ENCODE measurements at places on chromosomes 12 and 14. TPM values are rescaled to one million over a fixed set of nuclear protein-coding genes. Genes with fewer than 3 reads are reported as not detected.

FOXM1 gene
- polyA plus RNA-seq = 0.30 TPM

RNASE11 gene
- polyA plus RNA-seq = not detected

LRTM2 gene
- not detected for polyA plus RNA-seq

DDX55 gene
- polyA plus RNA-seq = 15.8 TPM

COX8C gene
- polyA plus RNA-seq = not detected

GPR84 gene
- polyA plus RNA-seq = 0.24 TPM

SPRYD4 gene
- polyA plus RNA-seq = 2.5 TPM

SOAT2 gene
- 0.08 TPM for polyA plus RNA-seq

TSPAN11 gene
- 1.8 TPM for polyA plus RNA-seq

SPSB2 gene
- polyA plus RNA-seq = 5.6 TPM

CAPZA3 gene
- polyA plus RNA-seq = not detected

CLEC2A gene
- polyA plus RNA-seq = not detected

PRH2 gene
- not detected for polyA plus RNA-seq

ARF3 gene
- polyA plus RNA-seq = 26.8 TPM

ACACB gene
- polyA plus RNA-seq = 237 TPM

SGPP1 gene
- polyA plus RNA-seq = 7.3 TPM

RFX4 gene
- 0.14 TPM for polyA plus RNA-seq

SLC17A8 gene
- not detected for polyA plus RNA-seq

ALG10B gene
- polyA plus RNA-seq = 1.5 TPM

EFCAB11 gene
- 2.8 TPM for polyA plus RNA-seq

APAF1 gene
- 13.3 TPM for polyA plus RNA-seq

MFAP5 gene
- 7.9 TPM for polyA plus RNA-seq

GALC gene
- 11.2 TPM for polyA plus RNA-seq

BBS10 gene
- 6.7 TPM for polyA plus RNA-seq

All from adipose tissue (tissue), 3 donors.